ENCODE measurements at places on chromosomes 13 and 19.
A peak's percentile ranks its signal among the peaks of the same experiment; 100 is the strongest.

DNA sequence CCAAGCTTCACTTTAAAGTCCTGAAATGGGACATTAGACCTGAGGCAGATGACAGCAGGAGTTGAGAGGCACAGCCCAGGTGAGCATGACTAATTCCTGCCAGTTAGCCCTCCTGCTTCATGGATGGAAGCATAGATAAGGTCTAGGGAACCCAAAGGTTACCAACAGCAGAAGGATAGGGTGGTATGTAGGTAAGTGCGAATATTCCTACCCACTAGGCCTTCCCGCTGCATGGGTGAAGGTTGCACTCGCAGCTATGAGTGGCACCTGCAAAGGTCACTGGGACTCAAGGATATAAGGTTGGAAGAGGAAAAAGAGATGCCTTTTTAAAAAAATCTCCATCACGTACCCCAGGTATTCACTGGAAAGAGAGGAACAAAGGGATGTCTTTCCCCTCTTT is 12.2 kb upstream of the MLLT1 start:
- DNase-seq: no peak

DNA sequence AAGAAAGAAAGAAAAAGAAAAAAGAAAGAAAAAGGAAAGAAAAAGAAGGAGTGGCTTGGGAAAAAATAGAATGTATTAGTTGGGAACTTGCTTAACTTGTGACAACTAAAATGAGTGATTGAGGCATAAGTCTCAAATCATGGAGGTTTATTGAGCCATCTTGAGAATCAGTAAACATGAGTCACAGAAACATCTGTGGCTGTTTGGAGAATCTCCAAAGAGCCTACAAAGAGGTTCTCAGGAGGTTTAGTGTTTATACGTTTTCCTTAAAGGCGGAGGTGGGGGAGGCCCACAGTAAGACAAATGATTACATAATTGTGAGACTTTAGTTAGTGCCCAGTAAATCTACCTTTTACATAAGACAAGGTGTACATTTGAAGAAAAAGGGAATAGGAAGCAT is 38.6 kb downstream of the WDR87 start:
- no peak for DNase-seq

DNA sequence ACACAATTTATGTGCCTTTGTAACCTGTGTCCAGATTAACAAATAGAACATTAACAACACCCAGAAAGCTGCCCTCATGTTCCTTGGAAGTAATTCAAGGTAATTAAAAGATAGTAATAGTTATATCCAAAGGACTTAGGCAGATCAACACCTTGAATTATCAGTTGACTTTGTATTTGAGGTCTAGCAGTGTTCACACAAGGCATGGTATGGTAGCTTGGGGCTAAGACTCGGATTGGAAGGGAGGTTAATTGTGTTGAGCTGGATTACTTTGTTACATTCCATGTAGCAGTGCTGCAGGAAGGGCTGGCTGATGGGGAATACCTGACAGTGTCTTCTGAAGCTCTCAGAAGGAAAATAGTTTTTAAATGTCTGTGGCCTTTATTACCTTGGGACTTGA is 16.8 kb downstream of the SLC25A15 start:
- DNase-seq: no peak

DNA sequence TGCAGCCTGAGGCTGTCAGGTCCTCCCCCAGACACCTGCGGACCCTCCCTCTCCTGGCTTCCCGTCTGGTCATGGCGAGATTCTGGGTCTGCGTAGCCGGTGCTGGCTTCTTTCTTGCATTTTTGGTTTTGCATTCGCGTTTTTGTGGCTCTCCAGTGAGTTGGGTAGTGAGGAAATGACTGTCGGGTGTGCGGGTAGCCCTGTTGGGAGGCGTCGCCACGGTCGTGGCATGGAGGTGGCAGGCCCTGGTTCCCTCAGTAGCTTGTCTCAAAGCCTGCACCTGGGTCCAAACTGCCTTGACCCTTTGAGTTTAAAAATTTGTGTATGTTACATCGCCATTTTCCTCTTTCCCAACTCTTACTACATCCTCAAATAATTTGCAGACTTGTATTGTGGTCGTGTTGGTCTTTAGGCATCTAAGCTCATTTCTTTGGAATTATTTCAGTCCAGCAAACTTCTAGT is 344 bp downstream of the NHLRC3 start:
- DNase-seq: no peak

GRCh38 chr19:1435378-1435989 is 2.7 kb upstream of the RPS15 start:
- DNase-seq: no peak

DNA sequence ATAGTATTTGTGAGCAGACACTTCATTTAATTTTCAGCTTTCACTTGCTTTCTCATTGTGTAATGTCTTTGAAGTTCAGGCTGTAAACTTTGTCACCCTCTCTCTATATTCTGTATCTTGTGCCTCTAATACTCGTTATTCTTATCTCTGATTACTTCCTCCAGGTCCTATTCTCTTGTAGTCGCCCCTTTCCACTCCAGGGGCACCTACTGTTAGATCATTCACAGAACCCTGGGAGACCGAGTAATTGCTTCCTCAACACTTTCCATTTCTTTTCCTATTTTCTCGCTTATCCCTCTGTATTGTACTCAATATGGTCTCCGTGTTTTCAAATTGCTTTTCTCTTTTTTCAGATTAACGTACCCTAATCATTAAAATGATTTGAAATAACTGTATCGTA is 93.9 kb upstream of the TDRD3 start:
- no peak for DNase-seq

GRCh38 chr19:44113138-44113783 is at the start of gene ZNF225:
TSS of gene ZNF225 (plus strand) at chr19:44113399. CDS start at chr19:44115828, 2,429 bp downstream.
- DNase-seq: peak; percentile 75

- DNase-seq: no peak
Observed at GRCh38 chr19:8251025-8251472, 41.9 kb downstream of the CERS4 start.

- DNase-seq: no peak
Observed at GRCh38 chr13:98690348-98691022, 62.0 kb downstream of the SLC15A1 start.

- DNase-seq: no peak
Observed at GRCh38 chr13:59568306-59568705, 595.4 kb downstream of the DIAPH3 start.

DNA sequence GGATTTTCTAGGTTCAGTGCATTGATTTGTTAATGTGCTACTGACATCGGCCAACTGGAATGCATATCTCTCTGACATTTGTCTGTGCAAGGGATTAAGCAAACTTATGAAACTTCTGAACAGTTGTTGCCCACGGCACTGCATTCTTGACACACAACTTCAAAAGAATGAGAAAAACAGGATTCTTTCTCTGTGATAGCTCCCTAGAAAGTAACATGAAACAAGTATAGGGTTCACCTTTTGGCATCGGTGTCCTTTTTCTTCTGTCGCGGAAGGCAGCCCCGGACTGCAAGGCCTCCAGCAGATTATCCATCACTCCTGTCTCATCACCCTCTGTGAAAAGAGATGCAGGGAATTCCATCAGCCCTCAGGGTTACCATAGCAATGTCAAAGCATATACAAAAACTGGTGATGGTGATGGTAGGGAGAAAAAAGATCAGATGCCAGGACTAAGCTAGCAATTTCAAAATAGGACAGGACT is 389.2 kb downstream of the DIAPH3 start:
- DNase-seq: no peak

- DNase-seq: no peak
Observed at GRCh38 chr19:14019100-14019499, 8.8 kb upstream of the RLN3 start.

- DNase-seq: no peak
Observed at GRCh38 chr13:111177081-111177711, 62.1 kb downstream of the ARHGEF7 start.

- no peak for DNase-seq
Observed at GRCh38 chr19:38043649-38044144, 136.7 kb downstream of the SIPA1L3 start.

DNA sequence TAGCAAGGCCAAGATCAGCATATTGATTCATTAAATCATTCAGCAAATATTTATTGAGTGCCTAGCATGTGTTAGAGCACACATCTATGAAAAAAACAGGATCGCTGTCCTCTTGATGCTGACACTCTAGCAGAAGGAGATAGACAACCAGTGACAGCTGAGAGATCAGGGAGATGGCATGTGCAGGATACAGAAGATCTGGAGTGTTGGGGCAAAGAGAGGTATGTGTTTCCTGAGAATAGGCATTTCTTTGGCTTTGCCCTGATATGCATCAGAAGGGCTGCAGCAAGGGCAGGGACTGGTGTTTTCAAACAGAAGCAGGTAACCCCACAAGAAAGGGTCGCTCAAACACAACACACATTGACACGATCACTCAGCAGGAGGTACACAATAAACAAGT is 423.4 kb downstream of the FOXO1 start:
- DNase-seq: no peak

- DNase-seq: no peak
Observed at GRCh38 chr13:32955881-32956594, 60.2 kb upstream of the KL start.

DNA sequence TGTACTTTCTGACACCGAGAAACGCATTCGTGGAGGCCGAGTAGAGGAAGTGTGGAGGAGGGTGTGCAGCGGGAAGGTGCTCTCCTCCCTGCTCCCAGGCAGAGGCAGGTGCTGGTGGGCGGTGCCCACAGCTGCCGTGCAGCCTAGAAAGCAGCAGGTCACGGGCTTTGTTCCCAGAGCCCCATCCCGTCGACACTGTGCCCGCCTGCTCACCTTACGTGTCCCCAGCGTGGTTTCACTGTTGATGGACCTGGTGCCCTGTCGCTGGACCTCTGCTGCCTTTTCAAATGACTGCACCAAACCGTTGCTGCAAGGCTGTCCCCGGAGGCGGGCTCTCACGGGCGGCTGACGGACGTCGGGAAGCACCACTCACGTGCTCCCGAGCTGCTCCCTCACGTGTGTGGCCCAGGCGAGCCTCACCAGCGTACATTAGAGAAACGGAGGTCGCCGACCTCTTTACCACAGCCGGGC is 20.8 kb downstream of the PLEKHJ1 start:
- DNase-seq: no peak

- DNase-seq: no peak
Observed at GRCh38 chr13:23292586-23292985, 111.8 kb downstream of the SGCG start.

GRCh38 chr19:6778386-6778785 is 5.9 kb downstream of the VAV1 start:
- DNase-seq: no peak

GRCh38 chr13:21719463-21719862 is 48.6 kb downstream of the FGF9 start:
- no peak for DNase-seq

DNA sequence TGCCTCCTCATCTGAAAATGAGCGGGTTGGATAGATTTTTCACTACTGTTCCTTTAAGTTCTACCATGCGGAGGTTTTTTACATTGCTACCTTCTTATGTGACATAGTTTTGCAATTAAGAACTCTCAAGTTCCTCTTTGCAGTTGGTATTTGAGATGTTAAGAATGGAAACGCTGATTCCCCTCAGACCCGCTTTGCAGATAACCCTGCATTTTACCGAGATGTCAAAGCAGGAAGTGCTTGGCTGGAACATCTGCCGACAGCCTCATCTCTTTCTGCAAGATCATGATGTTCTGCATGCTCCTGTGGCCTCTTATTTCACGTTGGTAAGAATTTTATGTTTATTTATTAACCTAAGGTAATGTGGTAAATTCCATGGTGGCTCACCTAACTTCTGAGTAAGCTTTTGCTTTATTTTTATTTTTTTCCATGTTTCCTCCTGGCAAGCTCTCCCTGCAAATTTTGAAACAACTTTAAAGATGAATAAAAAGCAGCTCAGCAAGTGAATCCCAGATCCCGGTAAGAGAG is 22.5 kb downstream of the PABPC3 start:
- DNase-seq: no peak

DNA sequence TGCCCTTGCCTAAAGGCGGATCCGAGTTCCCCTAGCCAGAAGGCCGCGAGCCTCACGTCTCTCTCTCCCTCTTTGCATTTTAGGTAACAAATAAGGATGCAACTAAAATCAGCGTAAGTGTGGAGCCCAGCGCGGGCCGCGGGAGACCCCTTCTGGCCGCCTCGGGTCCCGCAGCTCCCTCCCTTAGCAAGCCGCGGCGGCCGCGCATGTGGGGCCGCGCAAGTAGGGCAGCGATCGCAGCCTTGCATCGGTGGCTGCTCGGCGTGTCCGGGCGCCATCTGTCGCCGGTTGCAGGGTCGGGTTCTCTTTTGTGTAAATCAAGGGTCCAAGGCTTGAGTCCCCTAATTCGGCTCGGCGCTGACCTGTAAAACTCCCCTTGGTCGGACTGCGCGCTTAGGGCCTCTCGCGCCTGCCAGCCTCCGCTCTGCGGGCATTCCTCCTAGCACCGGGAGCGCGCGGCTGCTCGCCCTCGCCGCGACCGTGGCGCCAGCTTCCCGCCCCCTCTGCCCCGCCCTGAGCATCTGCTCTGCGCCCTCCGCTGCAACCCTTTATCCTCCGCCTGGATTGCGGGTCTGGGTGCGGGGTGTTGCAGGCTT is 2.7 kb downstream of the VSTM2B start:
- DNase-seq: peak; percentile 27

- DNase-seq: no peak
Observed at GRCh38 chr13:77523386-77523785, 12.1 kb upstream of the SCEL start.

- DNase-seq: no peak
Observed at GRCh38 chr19:55265173-55265572, 6.4 kb upstream of the PPP6R1 start.

- DNase-seq: no peak
Observed at GRCh38 chr13:110331362-110331761, 24.3 kb downstream of the COL4A2 start.

GRCh38 chr19:4754248-4754647 is 30.6 kb upstream of the DPP9 start:
- no peak for DNase-seq

DNA sequence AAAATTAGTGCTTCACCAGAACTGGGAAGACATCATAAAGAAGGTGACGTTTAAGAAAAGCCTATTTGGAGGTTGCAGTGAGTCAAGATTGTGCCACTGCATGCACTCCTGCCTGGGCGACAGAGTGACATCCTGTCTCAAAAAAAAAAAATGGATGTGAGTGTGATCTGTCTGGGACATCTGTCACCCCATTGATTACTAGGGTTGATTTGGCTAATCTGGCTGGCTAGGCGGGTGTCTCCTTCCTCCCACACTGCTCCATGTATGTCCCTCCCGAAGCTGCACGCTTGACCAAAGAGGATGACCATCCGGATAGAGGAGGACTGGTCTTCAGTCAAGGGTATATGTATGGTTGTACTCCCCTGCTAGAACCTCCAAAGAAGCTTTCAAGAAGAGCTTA is 2.6 kb downstream of the GTF2F2 start:
- no peak for DNase-seq

- DNase-seq: no peak
Observed at GRCh38 chr13:46012404-46012803, 40.1 kb downstream of the ZC3H13 start.

Measured in omental fat pad (tissue), 4 donors.